ENCODE measurements at places on chromosomes 7 and 10.

DNA sequence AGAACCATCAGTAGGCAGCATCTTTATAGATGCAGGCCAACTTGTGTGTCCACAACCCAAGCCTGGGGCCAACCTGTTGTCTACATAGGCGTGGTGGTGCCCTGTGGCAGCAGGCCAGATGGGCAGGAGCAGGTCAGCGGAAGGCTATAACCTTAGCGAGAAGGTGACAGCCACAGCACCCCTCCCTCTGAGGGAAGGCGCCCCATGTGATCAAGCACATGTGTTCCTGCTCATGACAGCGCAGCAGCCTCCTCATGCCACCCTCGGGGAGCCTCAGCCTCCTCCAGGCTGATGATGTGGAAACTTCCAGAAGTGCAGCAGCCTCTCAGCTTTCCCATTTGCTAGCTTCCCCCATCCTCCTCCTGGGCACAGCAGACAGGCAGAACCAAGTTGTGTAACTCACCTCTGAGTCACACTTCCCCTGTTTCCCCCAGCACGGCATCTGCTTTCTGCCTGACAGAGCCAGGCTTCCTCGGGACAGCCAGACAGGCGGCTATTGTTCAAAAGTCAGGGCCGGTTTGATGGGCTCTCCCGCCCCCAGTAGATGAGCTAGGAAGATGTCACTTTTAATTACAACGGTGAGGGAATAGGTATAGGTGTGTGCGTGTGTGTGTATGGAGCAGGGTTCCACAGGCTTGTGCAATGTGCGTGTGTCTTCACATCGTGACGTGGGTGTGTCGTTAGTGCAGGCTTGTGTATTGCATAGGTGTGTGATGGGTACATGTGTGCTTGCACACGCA is 312.0 kb upstream of the ZMIZ1 start:
- peak; percentile 72 for DNase-seq

GRCh38 chr10:3045471-3046209 is 21.7 kb upstream of the PFKP start:
- DNase-seq: peak; percentile 30

- no peak for DNase-seq
Observed at GRCh38 chr10:33179067-33179466, 155.4 kb downstream of the NRP1 start.

DNA sequence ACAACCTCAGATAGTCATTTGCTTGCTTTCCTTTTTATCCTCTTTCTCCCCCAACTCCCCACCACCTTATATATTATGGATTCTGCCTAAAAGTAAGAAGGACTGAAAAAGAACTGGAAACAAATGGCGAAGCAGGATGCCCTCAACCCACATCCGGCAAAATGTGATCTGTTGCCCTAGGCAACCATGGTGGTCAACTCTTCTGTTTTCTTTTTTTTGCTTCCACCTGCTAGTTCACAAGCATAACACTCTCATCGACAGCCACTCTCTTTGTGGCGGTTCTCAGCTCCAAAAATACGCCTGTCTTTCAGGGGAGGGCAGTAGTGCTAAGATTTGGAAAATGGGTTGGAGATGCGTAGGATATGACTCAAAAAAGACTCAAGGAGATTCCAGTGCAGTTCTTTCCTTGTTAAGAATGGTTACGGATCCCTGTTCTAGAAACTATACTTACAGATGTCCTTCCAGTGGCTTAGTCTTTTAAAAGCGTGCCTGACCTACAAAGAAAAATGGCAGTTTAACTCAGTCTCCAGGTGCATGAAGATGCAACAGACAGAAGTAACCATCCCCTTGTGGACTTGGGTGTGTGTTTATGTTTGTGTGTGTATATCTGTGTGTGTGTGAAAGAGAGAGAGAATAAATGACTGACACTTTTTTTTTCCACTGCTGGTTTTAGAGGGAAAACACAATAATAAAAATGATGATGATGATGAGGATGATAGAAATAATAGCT is 10.7 kb downstream of the APBB1IP start:
- no peak for DNase-seq

Data from amygdala (tissue), 56 donors.